Activated T-cell treated with anti-CD3 and anti-CD28 coated beads, Interleukin-2, amount 50 U/mL, for 72 hours (primary cell): ENCODE measurements at places on chromosomes 7 and 10.

- peak; percentile 35 for DNase-seq
Measured at GRCh38 chr7:3117488-3118231, 74.0 kb upstream of the CARD11 start.

- DNase-seq: peak; percentile 6
Measured at GRCh38 chr10:104080762-104081161, 4.9 kb downstream of the COL17A1 start.

GRCh38 chr7:2163600-2164555, 68.9 kb downstream of the MAD1L1 start:
- no peak for DNase-seq

DNA sequence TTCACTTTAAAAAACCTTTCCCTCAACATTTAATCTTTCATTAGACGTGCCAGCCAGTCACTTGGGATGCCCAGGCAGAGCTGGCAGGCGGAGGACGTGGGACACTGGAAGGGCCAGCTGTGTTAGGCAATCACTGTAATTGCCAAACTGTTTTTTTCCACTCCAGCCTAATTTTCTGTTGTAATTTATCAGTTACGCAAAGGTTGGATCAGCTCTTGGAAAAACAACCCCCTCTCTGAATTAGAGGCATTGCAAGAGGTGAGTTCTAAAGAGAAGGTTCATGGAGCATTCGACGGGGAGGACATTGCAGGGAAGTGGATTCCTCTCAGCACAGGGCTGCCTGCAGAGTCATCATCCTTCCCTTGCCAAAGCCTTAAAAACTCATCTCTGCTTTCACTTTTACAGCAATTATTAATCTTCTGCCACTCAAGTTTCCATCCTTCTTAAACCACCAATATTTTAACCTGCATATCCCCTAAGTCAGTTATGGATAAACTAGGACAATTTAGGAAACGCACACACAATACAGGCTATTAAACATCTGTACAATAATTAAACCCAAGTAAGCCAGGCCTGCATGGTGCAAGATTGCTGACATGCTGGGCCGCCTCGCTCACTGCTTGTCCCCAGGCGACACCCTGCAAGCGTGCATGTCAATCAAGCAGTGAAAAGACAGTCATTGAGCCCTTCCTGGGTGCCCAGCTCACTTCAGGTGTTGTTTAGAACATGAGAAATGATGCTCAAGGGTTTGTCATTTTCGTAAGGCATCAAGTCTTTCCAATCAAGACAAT, 272.3 kb upstream of the RNF32 start:
- no peak for DNase-seq

- no peak for DNase-seq
Measured at GRCh38 chr10:16890691-16891090, 73.5 kb upstream of the RSU1 start.

DNA sequence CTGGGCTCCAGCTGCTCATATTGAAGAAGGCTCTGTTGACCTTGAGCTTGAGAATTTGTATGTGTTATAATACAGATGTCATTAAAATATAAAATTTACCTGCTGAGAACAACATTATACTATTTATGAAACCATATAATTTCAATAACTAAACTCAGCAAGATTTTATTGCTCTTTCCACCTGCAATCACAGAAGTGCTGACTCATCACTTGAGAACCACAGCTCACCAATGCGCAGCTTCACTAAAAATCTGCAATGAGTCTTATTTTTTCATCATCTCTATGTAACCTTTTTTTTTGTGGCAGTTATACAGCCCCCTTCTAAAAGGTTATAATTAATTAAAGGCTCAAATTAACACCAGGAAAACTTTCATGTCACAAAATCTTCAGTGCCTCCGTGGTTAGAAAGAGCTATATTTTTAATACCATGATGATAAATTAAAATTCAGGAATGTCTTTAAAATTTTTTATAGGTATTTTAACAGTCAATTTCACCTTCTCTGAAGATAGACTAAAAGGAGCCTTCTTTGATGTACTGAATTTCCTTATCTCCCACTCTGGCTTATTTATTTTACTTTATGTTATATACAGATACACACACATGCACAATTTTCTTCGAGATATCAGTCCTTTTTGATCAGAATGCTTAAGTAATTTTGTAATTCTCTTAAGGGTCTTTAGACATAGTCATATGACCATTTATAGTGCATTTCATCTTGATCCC, 102.7 kb downstream of the EVX1 start:
- no peak for DNase-seq

DNA sequence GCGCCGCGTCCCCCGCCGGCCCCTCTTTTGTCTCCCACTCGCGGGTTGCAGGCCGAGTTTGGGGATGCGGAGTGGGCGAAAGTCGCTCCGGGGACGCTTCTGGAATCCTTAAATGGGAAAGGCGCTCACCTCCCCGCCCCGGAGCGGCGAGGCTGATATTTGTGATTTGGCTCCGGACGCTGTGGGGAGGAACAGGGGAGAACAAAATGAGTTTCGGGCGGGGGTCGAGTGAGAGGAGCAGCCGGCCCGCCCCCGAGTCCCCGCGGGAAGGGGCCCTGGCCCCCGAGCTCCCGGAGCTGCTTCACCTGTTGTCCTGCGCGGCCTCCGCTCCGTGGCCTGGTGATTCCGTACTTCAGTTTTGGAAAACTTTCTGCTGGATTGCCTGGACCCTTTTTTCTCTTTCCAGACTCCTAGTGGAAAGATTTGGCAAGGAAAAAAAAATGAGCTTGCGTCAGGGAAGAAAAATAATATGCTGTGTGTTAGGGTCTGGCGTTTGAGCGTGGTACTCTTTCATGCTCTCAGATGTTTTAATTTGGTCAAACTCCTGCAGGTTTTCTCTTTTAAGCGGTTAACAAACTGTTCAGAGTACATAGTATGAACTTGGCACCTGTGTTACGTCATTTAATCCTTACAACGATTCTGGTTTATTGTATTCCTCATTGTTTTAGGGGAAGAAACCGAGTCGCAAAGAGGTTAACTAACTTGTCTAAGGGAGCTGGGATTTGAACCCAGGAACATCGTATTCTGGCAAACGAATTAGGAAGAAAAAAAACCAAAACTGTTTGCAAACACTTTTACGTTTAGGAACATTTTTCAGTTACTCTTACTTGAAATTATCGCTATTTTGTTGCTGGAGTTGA, 924 bp downstream of the BMPR1A start:
- DNase-seq: peak; percentile 26

DNA sequence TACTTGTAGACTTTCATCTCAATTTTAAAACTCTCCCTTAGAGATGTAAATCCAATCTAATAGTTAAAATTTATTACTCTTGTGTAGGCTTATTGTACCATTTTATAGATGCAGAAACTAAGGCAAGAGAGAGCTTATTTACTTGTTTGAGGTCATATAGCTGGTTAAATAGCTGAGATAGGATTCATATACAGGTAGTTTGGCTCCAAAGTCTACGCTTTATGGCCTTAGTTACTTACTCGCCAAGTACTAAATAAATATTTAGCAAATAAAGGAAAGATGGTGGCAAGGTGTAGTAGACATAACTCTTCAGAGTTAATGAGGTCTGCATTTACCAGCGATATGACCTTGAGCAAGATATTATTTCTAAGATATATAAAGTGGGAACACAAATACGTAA, 86.8 kb downstream of the HBP1 start:
- DNase-seq: no peak

DNA sequence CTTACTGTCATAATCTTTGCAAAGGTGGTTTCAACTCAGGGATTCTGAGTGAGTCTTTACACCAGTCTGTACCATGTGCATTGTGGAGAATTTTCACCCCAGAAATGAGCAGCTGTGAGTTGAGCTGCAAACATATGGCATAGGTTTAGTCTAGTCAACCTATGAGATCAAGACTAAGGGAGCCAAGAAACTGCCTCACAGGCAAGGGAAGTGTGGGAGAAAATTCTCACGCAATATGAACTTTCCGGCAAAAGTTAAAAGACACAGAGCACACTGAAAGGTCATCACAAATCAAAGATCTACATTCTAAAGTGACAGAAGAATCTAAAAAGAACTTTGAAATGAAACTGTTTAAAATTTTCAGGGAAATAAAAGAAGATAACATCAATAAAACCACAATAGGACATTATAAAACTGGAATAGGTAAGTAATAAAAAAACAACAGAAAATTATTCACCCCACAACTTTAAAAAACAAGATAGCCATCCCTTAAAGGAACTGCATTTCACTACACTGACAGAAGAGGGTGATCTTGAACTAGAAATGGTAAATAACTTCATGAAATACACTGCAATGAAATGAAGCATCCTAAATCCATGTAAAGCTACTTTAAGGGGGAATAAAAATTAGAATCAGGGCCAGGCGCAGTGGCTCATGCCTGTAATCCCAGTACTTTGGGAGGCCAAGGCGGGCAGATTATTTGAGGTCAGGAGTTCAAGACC, 63.5 kb downstream of the LGI1 start:
- DNase-seq: no peak

DNA sequence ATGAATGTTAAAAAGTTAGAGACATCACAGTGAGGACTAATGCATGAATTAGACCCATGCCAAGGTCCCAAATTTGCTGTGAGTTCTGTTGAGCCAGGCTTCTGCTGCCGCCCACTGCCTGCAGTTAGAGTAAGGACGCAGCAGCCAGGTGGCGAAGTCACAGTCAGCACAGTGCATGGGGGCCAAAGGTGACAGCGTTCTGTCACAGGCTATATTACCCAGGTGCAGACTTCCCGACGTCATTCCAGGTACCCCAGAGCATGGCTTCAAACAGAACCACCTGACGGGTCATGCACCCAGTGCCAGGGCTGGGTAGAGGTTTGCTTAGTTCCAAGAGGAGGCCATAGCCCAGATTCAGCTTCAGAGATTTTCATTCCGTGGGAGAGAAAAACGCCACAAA, 33.9 kb upstream of the HMX3 start:
- DNase-seq: no peak

GRCh38 chr7:816751-817671, 15.3 kb upstream of the SUN1 start:
- DNase-seq: peak; percentile 54

GRCh38 chr7:117818232-117818631, 55.0 kb downstream of the CTTNBP2 start:
- DNase-seq: no peak

GRCh38 chr10:78181381-78182055, 147.9 kb downstream of the RPS24 start:
- no peak for DNase-seq

DNA sequence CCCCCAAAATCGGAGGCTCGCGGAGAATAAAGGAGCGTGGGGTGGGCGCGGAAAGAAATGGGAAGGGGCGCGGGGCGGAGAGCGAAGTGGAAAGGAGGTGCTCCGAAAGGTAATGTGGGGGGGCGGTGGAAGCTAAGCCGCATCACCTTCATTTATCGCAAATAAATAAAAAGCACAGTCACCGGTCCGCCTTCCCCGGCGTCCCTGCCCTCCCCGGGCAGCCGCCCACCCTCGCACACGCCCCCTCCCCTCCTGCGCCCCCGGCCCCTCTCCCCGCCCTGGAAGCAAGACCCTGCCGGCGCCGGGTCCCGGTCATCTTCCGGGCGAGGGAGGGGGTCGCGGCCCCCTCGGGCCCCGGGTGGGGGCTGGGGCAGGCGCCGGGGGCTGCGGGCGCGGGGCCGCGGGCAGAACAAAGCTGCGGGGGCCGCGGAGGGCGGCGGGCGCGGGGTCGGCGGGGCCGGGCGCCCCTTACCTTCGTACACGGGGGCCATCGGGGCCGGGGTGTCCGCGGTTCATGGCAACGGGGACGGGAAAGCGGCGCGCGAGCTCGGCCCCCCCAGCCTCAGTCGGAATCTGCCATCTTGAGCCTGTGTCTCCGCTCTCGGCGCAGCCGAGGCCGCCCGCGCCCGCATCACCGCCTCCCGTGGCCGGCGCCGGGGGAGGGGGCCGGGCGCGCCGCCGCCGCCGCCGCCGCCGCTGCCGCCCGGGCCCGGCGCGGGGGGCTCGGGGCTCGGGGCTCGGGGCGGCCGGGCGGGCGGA, 486 bp downstream of the HIPK2 start:
- DNase-seq: peak; percentile 52

- DNase-seq: peak; percentile 27
Measured at GRCh38 chr7:70660154-70660818, 471.7 kb upstream of the GALNT17 start.

- DNase-seq: no peak
Measured at GRCh38 chr7:41476460-41476803, 226.5 kb downstream of the INHBA start.

DNA sequence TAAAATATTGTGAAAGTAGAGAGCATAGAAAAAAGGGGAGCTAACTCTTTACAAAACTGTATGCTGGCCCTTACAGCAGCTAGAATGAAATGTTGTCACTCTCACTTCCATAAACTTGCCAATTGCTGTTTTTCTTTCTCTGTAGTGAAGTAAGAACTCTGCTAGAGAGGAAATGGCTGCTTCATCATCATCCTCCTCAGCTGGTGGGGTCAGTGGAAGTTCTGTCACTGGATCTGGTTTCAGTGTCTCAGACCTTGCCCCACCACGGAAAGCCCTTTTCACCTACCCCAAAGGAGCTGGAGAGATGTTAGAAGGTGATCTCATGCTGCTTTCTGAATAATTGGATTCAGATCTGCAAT, 7.6 kb upstream of the ASCC1 start:
- DNase-seq: no peak

DNA sequence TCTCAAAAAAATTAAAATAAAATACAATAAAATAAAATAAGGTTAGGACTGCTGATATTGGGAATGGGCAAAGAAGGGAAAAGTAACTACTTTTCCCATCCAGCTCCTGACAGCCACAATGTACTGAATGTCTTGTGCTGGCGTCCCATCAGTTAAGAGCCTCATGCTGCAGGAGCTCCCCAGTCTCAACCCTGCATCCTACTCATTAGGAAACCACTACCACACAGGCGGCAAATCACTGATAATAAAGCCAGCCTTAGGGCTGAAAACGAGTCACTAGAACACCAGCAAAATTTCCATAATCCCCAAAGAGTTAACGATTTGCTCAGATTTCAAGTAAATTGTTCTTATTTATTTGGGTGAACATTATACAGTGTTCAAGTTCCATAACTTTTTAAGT, 4.3 kb downstream of the YWHAG start:
- DNase-seq: no peak

- DNase-seq: no peak
Measured at GRCh38 chr10:29555746-29556481, 78.9 kb downstream of the SVIL start.

GRCh38 chr7:29866490-29866930, 60.2 kb downstream of the WIPF3 start:
- no peak for DNase-seq

- no peak for DNase-seq
Measured at GRCh38 chr10:42952349-42952748, 124.5 kb upstream of the RET start.

- DNase-seq: no peak
Measured at GRCh38 chr7:91310830-91311460, 46.7 kb downstream of the FZD1 start.

GRCh38 chr10:69801434-69802315, at the start of gene COL13A1:
TSS of gene COL13A1 (plus strand) at chr10:69801906. CDS start at chr10:69802424, 518 bp downstream.
- DNase-seq: no peak

- DNase-seq: no peak
Measured at GRCh38 chr7:39617005-39617404, 6.4 kb upstream of the RALA start.
